Liver (tissue), 10 donors: ENCODE measurements at places on chromosomes 7 and 10. TPM values are rescaled to one million over a fixed set of nuclear protein-coding genes. Genes with fewer than 3 reads are reported as not detected.
A peak's percentile ranks its signal among the peaks of the same experiment; 100 is the strongest.

- H3K4me3 ChIP-seq: no peak overlapping the region
- H3K27me3 ChIP-seq: no peaks in the 10 kb centered on the region
- no peaks in the 10 kb centered on the region for H3K4me1 ChIP-seq
- no peak overlapping the region for H3K27ac ChIP-seq
- H3K36me3 ChIP-seq: no peaks in the 10 kb centered on the region
Observed at GRCh38 chr10:53233749-53234148, 461.2 kb upstream of the MBL2 start.

Gene HHEX
- 34.8 TPM for total RNA-seq

DNA sequence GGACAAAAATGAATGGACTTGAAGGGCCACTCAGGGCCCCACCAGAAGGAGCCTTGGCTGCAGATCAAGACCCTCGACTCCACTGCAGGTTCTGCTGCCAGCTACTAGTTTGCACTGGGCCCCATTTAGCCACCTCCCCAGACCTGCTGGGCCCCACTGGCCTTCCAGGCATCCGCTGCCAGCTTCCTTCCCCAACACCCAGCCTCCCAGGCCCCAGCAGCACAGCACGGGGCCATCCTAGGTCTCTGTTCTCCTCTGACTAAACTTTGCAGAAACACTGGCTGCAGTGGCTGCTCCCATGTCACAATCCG is 277.4 kb upstream of the KLF14 start:
- H3K27ac ChIP-seq: peak overlapping the region; percentile 72
- H3K4me1 ChIP-seq: peaks cover 20% of the 10 kb centered on the region
- H3K4me3 ChIP-seq: no peak overlapping the region
- H3K36me3 ChIP-seq: no peaks in the 10 kb centered on the region
- DNase-seq: no peak

DNA sequence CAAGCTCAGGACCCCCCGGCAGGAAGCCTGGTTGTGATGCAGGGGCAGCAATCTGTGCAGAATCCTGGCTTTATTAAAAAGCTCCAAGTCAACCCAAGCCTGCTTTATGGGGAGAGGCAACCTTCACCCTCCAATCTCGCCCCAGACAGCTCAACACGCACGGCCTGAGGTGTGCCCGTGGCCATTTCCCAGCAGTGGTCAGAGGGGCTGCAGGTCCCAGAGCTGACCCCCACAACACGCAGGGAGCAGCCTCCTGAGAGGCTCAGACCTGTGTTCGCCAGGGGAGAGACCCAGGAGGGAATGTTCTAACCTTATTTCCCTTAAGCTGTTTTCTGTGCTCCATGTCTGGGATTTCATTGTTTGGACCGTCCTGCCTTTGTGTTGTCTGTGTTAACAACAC is 108.2 kb downstream of the CTBP2 start:
- peaks cover 19% of the 10 kb centered on the region for H3K4me1 ChIP-seq
- no peaks in the 10 kb centered on the region for H3K27me3 ChIP-seq
- H3K4me3 ChIP-seq: no peak overlapping the region
- no peaks in the 10 kb centered on the region for H3K36me3 ChIP-seq
- H3K27ac ChIP-seq: no peak overlapping the region

- H3K27me3 ChIP-seq: peaks cover 11% of the 10 kb centered on the region
- no peak for DNase-seq
- H3K4me1 ChIP-seq: peaks cover 6% of the 10 kb centered on the region
- no peaks in the 10 kb centered on the region for H3K36me3 ChIP-seq
- H3K4me3 ChIP-seq: no peak overlapping the region
- H3K27ac ChIP-seq: no peak overlapping the region
Observed at GRCh38 chr7:157690058-157690832, 353.4 kb downstream of the DNAJB6 start.

DNA sequence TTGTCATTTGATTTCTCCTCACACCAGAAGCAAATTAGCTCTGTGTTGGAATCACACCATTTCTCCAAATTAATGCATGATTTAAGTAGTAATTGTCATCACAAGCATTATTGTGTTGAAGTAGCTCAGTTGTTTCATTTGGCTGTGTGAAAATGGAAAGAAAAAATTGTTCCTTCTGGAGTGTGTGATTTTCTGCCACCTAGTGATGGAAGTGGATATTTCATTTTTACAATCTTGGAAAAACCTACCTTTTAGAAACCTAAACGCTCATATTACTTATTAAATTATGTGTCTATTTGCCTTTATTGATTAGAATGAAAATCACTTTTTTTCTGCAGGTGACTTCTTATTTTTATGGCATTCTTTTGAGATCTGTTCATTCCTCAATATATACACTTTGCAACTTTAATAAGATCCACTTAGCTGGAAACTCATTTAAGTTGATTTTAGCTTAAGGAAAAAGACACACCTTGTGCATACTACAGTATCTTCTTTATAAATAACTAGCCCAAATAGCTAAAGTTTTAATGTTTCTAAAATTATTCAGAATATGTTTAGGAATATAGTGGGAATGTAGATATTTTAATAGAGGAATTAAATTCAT is 50.0 kb downstream of the SRI start:
- H3K27ac ChIP-seq: no peak overlapping the region
- H3K4me3 ChIP-seq: no peak overlapping the region
- H3K27me3 ChIP-seq: no peaks in the 10 kb centered on the region
- DNase-seq: no peak

Gene FFAR4
- total RNA-seq: 0.14 TPM

DNA sequence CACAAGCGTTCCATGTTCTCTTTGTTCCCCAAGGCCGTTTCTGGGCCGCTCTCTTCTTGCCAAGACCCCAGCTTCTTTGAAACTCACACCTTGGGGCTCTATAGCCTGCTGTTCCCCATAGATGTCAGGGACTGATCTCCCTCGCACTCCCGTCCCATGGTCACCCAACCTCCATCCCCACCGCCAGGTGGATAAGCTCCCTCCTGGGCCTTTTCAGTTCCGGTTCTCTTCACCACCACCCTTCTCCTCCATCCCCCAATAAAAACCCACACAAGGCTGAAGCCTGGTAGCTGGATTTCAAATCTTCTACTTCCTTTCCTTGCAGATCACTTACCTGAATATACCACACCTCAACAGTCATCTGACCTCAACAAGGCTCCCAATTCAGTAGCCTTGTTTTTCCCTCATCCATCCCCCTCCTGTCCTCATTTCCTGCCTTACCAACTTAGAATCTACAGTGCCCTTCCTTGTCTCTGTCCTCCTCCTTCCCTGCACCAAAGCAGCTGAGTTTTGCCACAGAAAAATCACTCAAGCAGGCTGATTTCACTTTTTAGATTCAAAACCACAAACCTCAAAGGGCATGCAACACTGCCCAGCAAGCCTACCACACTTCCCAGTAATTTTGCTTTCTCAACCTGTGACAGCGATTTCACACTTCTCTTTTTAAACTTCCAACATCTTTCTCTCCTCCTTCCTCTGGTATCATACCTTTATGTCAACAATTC is 7.7 kb downstream of the SLC37A3 start:
- no peak for DNase-seq
- H3K4me3 ChIP-seq: no peak overlapping the region
- no peak overlapping the region for H3K27ac ChIP-seq

Gene BAIAP2L1
- total RNA-seq: 5.4 TPM

DNA sequence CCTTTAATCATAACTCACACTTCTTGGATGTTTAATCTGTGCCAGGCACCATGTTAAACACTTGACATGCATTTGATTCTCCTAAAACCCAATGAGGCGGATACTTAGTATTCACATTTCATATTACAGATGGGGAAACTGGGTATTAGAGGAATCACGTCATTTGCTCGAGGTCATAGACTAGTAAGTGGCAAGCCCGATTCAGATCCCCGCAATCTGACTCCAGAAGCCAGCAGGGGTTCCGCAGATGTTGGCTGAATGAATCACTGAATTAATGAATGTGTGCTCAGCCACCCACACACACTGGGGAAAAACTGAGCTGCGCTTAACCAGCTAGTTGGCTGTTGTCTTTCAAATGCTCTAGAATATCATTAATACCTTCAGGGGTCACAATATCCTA is 22.5 kb upstream of the ENO4 start:
- no peaks in the 10 kb centered on the region for H3K27me3 ChIP-seq
- H3K27ac ChIP-seq: no peak overlapping the region
- no peak for DNase-seq
- H3K36me3 ChIP-seq: no peaks in the 10 kb centered on the region

- DNase-seq: no peak
- no peaks in the 10 kb centered on the region for H3K27me3 ChIP-seq
- H3K27ac ChIP-seq: no peak overlapping the region
- H3K36me3 ChIP-seq: no peaks in the 10 kb centered on the region
- H3K4me1 ChIP-seq: no peaks in the 10 kb centered on the region
Observed at GRCh38 chr10:66882271-66882670, 43.6 kb upstream of the LRRTM3 start.

GRCh38 chr10:126169899-126170298 is 218.4 kb downstream of the ADAM12 start:
- no peaks in the 10 kb centered on the region for H3K27me3 ChIP-seq
- H3K4me3 ChIP-seq: no peak overlapping the region
- H3K27ac ChIP-seq: no peak overlapping the region

DNA sequence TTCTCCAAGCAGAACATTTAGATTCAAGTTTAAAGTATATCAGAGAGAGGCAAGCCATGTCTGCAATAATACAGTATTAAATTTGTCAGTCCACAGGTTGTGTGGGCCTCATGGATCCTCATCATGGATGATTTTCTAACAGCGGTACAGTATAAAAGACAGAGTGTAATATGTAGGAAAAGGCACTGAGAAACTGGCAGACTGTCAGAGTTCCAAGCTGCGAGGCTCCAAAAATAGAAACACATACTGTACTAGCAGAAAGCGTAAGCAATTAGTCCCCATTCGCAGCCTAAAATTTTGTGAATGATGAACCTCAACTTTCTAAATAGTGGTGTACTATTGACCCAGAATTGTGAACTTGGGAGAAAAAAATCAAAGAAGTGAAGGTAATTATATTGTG is 933.3 kb downstream of the XPNPEP1 start:
- H3K36me3 ChIP-seq: no peaks in the 10 kb centered on the region
- H3K4me1 ChIP-seq: no peaks in the 10 kb centered on the region
- H3K27me3 ChIP-seq: no peaks in the 10 kb centered on the region
- no peak overlapping the region for H3K4me3 ChIP-seq
- H3K27ac ChIP-seq: no peak overlapping the region

- H3K27me3 ChIP-seq: no peaks in the 10 kb centered on the region
- no peak overlapping the region for H3K27ac ChIP-seq
- H3K4me1 ChIP-seq: no peaks in the 10 kb centered on the region
- no peak overlapping the region for H3K4me3 ChIP-seq
- no peaks in the 10 kb centered on the region for H3K36me3 ChIP-seq
- no peak for DNase-seq
Observed at GRCh38 chr10:96453856-96454583, 59.7 kb downstream of the TLL2 start.

Gene ECHS1
- total RNA-seq: 214 TPM

- no peaks in the 10 kb centered on the region for H3K27me3 ChIP-seq
- DNase-seq: no peak
- H3K4me3 ChIP-seq: no peak overlapping the region
- H3K27ac ChIP-seq: no peak overlapping the region
Observed at GRCh38 chr10:96685306-96685705, 35.0 kb downstream of the PIK3AP1 start.

Gene ARHGEF5
- 3.5 TPM for total RNA-seq
